Hematopoietic multipotent progenitor cell (in vitro differentiated cells): ENCODE measurements at places on chromosomes 7 and 10. TPM values are rescaled to one million over a fixed set of nuclear protein-coding genes. Genes with fewer than 3 reads are reported as not detected.

The TRPV5 gene
- under 0.01 TPM for total RNA-seq

The KCNIP2 gene
- 0.27 TPM for total RNA-seq

The C7orf57 gene
- 0.27 TPM for total RNA-seq

The OR2A42 gene
- under 0.01 TPM for total RNA-seq

The ZRANB1 gene
- total RNA-seq: 12.4 TPM

The OPALIN gene
- total RNA-seq: under 0.01 TPM

The IFIT2 gene
- 3.0 TPM for total RNA-seq

The MIOS gene
- total RNA-seq: 40.1 TPM

The GIMAP7 gene
- 16.7 TPM for total RNA-seq

The VAX1 gene
- total RNA-seq: under 0.01 TPM

The FOXP2 gene
- total RNA-seq: under 0.01 TPM

The IFIT1B gene
- total RNA-seq: under 0.01 TPM

The SGCE gene
- under 0.01 TPM for total RNA-seq

The ADAM12 gene
- under 0.01 TPM for total RNA-seq

The GIMAP8 gene
- 4.8 TPM for total RNA-seq

The GPR141 gene
- 33.9 TPM for total RNA-seq
